Right hindlimb (tissue), 1 donor: ENCODE measurements at places on chromosomes 7 and 10.

DNA sequence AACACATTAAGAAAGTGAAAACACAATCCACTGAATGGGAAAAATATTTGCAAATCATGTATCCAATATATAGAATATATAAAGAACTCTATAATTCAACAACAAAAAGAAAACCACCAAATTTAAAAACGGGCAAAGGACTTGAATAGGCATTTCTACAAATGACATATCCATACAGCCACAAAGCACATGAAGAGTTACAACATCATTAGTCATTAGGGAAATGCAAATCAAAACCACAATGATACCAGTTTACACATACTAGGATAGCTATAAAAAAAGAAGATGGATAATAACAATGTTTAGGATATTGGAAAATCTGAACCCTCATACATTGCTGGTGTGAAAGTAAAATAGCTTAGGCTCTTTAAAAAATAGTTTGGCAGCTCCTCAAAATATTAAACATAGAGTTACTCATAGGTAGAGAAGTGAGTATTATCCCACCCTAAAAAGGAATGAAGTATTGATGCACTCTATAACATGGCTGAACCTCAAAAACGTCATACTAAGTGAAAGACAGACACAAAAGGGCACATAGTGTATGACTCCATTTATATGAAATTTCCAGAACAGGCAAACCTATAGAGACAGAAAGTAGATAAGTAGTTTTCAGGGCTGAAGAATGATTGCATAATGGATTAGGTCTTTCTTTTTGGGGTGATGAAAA, 4.5 kb downstream of the ZPBP start:
- DNase-seq: no peak

- no peak for DNase-seq
These were observed 36.6 kb upstream of the ZNRF2 start for GRCh38 chr7:30247541-30248401.

- DNase-seq: no peak
These were observed 87.1 kb downstream of the POLR1F start for GRCh38 chr7:19621740-19622139.

GRCh38 chr10:118256825-118257570, 85.1 kb downstream of the FAM204A start:
- no peak for DNase-seq

DNA sequence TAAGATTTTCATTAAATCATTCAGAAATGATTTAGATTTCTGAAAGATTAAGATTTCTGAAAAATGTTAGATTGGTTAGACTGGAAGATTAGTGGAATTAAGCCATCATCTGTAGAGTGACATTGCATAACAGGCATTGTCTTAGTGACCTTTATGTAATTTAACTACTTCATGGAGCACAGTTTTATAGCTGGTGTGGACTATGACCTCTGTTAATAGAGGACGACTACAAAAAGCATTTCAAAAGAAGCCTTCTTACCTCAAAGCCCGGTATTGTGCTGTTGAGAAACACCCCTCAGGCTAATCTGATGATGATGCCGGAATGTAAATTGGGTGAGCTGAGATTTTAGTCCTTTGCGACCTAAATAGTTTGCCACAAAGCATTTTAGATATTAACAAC, 55.6 kb downstream of the GALNT11 start:
- no peak for DNase-seq
